Upper lobe of right lung (tissue), 1 donor: ENCODE measurements at places on chromosomes 2 and 18. TPM values are rescaled to one million over a fixed set of nuclear protein-coding genes. Genes with fewer than 3 reads are reported as not detected.

- no peak for DNase-seq
- no peak overlapping the region for H3K27ac ChIP-seq
- H3K27me3 ChIP-seq: no peaks in the 10 kb centered on the region
- no peaks in the 10 kb centered on the region for H3K36me3 ChIP-seq
Measured at GRCh38 chr2:81276595-81276994, 972.0 kb upstream of the LRRTM1 start.

DNA sequence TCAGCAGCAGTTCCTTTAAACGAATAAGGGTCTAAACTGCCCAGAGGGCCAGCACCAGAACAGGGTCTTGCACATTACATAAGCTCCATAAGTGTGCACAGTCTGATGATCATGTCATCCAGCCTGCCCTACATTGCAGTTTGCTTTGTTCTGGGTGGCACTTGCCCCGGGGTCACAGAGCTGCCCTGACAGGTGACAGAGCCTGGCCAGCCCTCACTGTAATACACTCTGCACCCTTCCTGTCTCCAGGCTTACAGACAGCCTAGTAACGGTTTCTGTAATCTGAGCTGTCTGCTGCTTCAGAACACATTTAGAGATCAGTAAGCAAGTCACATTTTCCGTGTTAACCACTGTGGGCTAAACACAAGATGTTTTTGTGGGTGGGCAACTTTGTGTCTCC, 213.3 kb downstream of the FAM210A start:
- no peaks in the 10 kb centered on the region for H3K27me3 ChIP-seq
- H3K27ac ChIP-seq: no peak overlapping the region

- H3K4me3 ChIP-seq: no peak overlapping the region
- H3K4me1 ChIP-seq: peaks cover 11% of the 10 kb centered on the region
- no peaks in the 10 kb centered on the region for H3K36me3 ChIP-seq
Measured at GRCh38 chr2:234409590-234409989, 87.3 kb downstream of the ARL4C start.

GRCh38 chr2:166573391-166573790, 79.3 kb upstream of the SCN7A start:
- no peaks in the 10 kb centered on the region for H3K4me1 ChIP-seq
- no peaks in the 10 kb centered on the region for H3K36me3 ChIP-seq
- H3K27ac ChIP-seq: no peak overlapping the region
- H3K27me3 ChIP-seq: no peaks in the 10 kb centered on the region

The DSG1 gene
- total RNA-seq: not detected

DNA sequence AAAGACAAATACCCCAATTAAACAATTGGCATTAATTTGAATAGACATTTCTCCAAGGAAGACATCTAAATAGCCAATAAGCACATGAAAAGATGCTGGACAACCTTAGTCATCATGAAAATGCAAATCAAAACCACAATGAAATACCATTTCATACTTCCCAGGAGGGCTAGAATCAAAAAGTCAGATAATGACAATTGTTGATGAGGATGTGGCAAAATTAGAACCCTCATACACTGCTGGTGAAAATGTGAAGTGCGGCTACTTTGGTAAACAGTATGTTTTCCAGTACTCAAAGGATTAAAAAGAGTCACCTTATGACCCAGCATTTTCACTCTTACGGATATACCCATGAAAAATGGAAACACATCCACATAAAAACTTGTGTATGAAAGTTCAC, 91.6 kb downstream of the FIGN start:
- H3K27me3 ChIP-seq: no peaks in the 10 kb centered on the region
- DNase-seq: no peak
- H3K4me1 ChIP-seq: no peaks in the 10 kb centered on the region
- no peak overlapping the region for H3K27ac ChIP-seq
- H3K4me3 ChIP-seq: no peak overlapping the region

DNA sequence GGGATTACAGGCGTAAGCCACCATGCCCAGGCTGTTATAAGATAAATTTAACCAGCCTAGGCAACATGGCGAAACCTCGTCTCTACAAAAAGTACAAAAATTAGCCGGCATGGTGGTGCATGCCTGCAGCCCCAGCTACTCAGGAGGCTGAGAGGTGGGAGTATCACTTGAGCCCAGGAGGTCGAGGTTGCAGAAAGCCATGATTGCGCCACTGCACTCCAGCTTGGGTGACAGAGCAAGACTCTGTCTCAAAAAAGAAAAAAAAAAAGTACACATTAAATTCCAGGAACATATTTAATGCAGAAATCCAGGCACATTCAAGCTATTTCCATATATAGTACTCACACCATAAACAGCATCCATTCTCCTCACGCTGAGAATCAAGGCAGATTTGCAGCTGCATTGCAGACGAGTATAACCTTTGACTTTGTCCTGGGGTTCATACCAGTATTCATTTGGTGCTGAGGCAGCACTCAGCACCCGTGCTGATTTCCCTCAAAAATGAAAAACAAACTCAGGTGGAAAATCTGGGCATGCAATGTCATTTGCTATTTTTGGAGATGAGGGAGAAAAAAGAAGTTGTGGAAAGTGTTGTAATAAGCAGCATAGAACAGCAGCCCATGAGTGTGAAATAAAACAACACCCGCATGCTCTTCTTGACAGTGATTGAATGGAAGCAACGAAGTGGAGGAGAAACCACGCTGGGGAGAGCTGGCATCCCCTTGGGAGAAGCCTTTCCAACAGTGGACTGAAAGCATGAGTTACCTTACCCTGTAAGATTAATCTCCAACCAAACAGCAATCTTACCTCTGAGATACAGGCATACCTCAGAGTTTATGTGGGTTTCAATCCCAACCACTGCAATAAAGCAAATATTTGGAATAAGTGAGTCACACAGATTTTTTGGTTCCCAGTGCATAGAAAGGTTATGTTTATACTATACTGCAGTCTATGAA, 46.8 kb upstream of the ANXA4 start:
- no peaks in the 10 kb centered on the region for H3K27me3 ChIP-seq
- no peak for DNase-seq
- peaks cover 21% of the 10 kb centered on the region for H3K4me1 ChIP-seq
- H3K36me3 ChIP-seq: no peaks in the 10 kb centered on the region
- no peak overlapping the region for H3K4me3 ChIP-seq
- H3K27ac ChIP-seq: no peak overlapping the region

GRCh38 chr2:19540739-19541525, 182.5 kb upstream of the OSR1 start:
- no peak overlapping the region for H3K27ac ChIP-seq
- DNase-seq: no peak
- no peak overlapping the region for H3K4me3 ChIP-seq
- no peaks in the 10 kb centered on the region for H3K4me1 ChIP-seq

The CNDP2 gene
- 213 TPM for total RNA-seq

- H3K4me3 ChIP-seq: no peak overlapping the region
- no peak for DNase-seq
- H3K27me3 ChIP-seq: no peaks in the 10 kb centered on the region
Measured at GRCh38 chr2:235836491-235836911, 331.7 kb downstream of the GBX2 start.

DNA sequence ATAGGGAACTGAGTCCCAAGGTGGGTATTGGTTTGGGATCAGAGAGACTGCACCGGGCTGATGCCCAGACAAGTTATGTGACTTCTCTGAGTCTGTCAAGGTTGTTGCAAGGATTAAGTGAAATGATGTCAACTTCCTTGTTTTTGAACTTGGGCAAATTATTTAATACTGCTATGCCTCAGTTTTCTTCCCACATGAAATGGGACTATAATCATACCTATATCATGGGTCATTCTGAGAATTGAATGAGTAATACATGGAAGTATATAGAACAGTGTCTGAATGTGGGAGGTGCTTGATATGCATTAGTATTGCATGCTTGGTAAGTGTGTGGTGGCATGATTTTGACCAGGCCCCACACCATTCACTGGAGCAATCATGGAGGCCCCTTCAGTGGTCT, 99.0 kb downstream of the PRKCE start:
- no peak overlapping the region for H3K27ac ChIP-seq
- peaks cover 5% of the 10 kb centered on the region for H3K4me1 ChIP-seq
- H3K36me3 ChIP-seq: no peaks in the 10 kb centered on the region
- no peak overlapping the region for H3K4me3 ChIP-seq
- no peak for DNase-seq

DNA sequence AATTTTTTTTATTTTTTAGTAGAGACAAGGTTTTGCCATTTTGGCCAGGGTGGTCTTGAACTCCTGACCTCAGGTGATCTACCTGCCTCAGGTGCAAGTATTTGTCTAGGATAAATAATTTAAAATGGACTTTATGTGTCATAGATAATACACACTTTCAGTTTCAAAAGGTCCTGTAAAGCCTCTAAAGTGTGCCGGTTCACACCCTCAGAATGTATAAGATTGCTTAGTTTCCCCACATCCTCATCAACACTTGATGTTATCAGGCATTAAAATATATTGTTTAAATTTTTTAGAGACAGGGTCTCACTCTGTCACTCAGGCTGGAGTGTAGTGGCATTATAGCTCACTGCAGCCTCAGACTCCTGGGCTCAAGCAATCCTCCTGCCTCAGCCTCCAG, 170.5 kb downstream of the ANKRD44 start:
- peaks cover 18% of the 10 kb centered on the region for H3K4me1 ChIP-seq
- no peaks in the 10 kb centered on the region for H3K27me3 ChIP-seq
- DNase-seq: no peak
- H3K4me3 ChIP-seq: no peak overlapping the region
- H3K36me3 ChIP-seq: no peaks in the 10 kb centered on the region

DNA sequence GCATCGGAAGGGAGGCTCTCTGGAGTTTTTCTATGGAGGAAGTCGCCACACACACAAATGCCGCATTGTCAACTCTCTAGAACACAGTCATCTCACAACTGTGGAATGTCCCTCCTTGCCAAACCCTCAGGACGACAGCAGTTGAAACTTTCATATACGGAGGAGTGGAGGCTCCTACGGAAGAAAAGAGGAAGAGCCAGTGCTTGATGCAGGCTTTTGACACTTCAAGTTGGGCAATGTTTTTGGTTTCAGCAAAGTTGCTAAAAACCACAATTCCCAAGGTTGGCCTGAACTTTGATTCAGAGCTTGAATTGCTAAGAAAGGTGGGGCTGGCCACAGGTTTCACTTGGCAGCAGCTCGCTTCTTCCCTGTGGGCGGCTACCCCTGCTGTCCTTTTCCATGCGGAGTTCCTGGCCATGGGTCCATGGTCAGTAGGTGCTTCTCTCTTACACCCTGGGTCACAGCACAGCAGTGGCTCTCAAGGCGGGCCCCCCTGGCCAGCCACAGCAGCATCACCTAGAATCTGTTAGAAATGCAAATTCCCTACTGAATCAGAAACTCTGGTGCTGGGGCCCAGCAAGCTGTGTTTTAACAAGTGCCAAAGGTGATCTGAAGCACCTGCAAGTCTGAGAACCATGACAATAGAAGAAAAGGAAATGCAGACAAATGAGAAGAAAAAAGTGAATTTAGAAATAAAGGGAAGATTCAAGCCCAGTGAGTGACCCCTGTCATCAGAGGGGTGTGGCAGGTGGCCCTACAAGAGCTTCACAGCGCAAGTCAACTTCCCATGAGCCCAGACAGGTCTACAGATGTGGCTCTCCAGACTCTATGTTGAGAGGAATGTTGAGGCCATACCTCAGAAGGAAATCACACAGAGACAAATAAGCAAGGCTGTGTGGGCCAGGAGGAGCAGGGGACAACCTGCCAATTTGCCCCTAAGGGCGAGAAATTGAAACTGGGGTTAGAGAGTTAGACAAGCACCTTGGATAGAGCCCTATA, 856.4 kb downstream of the RNF144A start:
- no peak overlapping the region for H3K27ac ChIP-seq
- no peaks in the 10 kb centered on the region for H3K27me3 ChIP-seq
- H3K4me1 ChIP-seq: no peaks in the 10 kb centered on the region
- no peaks in the 10 kb centered on the region for H3K36me3 ChIP-seq
- no peak overlapping the region for H3K4me3 ChIP-seq

The GNLY gene
- 18.5 TPM for total RNA-seq

The MTLN gene
- total RNA-seq: 53.3 TPM

DNA sequence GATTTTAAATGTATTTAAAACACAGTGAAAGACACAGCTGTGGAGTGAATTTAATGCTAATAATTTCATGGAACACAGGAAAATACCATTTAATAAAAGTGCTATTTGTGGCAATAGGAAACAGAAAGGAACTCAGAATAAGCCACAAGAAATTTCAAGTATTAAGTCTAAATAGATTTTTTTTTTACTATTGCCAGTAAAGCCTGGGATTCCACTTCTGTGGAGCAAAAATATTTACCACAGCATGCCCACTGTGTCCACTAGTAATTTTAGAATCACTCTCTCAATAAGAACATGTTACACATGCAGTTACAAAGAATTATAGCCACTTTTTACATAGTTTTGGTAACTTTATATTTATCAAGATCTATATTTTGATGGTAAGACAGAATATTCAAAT, 17.2 kb downstream of the KCTD18 start:
- H3K4me1 ChIP-seq: no peaks in the 10 kb centered on the region
- no peak overlapping the region for H3K27ac ChIP-seq
- peaks cover 76% of the 10 kb centered on the region for H3K36me3 ChIP-seq
- H3K4me3 ChIP-seq: no peak overlapping the region
- no peak for DNase-seq

DNA sequence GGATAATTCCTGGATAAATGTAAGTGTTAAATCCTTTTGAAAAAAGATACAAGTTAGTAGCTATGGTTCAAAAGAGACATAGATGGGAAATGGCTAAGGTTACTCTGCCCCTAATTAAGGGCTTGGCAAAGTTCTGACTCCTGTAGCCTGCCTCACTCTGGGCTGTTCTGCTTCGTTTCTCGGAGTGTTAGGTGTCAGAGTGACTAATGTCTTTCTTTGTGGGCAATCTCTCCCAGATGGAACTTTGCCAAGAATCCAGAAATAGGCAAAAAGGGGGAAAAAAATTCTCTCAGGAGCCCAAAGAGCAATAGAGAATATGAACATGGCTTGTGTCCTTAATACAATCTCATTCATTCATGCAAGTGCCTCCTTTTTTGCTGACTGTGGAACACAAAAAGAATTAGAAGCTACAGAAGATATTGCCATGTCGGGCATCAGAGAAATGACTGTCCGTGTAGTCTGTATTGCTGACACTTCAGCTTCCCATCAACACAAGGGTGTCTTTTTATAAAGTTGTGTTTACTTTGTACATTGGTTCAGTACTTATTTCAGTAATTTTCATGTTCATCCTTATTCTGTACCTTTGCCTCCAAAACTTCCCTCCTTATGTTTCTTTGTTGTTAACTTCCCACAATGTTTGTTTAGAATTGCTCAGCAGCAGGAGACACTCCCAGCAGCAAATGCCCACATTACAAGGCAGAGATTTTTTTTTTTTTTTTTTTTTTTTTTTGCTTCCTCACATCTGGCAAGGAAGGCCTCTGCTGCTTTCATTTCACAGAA, 134.0 kb downstream of the FTCDNL1 start:
- H3K4me3 ChIP-seq: no peak overlapping the region
- H3K4me1 ChIP-seq: no peaks in the 10 kb centered on the region
- H3K36me3 ChIP-seq: no peaks in the 10 kb centered on the region
- no peaks in the 10 kb centered on the region for H3K27me3 ChIP-seq
- H3K27ac ChIP-seq: no peak overlapping the region
- no peak for DNase-seq

GRCh38 chr18:8337211-8337610, 272.0 kb upstream of the RAB12 start:
- H3K4me1 ChIP-seq: peaks cover 6% of the 10 kb centered on the region
- H3K27me3 ChIP-seq: no peaks in the 10 kb centered on the region
- DNase-seq: no peak
- no peak overlapping the region for H3K4me3 ChIP-seq

GRCh38 chr18:14976736-14977430, 228.9 kb downstream of the ANKRD30B start:
- no peak overlapping the region for H3K4me3 ChIP-seq
- no peaks in the 10 kb centered on the region for H3K36me3 ChIP-seq
- no peaks in the 10 kb centered on the region for H3K4me1 ChIP-seq
- no peak for DNase-seq
